ENCODE measurements at places on chromosomes 7 and 10.

- no peak for DNase-seq
Measured at GRCh38 chr7:21346297-21346696, 81.6 kb upstream of the SP4 start.

DNA sequence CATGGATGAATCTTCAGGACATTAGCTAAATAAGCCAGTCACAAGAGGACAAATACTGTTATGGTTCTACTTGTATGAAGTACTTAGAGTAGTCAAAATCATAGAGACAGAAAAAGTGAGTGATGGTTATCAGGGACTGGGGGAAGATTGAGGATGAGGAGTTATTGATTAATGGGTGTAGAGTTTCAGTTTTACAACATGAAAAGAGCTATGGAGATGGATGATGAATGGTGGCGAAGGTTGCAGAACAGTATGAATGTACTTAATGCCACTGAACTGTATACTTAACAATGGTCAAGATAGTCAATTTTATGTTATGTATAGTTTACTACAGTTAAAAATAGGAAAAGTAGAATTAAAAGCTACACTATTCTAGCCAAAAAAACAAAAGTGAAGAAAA is 7.8 kb downstream of the STK31 start:
- no peak for DNase-seq

DNA sequence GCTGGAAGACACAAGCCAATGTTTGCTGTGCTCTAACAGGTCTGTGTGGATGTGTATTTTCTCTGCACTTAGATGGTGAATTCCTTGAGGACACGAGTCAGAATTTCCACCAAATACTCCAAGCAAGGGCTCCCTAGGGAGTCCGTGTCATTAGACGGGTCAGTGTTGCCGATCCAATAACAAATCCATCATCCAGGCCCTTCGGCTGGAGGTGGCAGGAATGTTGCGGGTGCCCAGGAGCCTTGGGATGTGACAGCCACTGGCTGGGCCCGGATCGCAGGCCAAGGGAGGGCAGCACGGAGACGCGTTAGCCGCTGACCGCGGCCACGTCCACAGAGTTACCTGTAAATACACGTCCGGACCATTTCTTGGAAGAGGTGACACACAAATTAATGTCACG is 186.8 kb downstream of the WDR37 start:
- DNase-seq, result no peak

GRCh38 chr10:59283456-59284091 is 78.8 kb downstream of the FAM13C start:
- DNase-seq, result peak; percentile 51

- no peak for DNase-seq
Measured at GRCh38 chr10:52578871-52579405, 193.6 kb downstream of the MBL2 start.

DNA sequence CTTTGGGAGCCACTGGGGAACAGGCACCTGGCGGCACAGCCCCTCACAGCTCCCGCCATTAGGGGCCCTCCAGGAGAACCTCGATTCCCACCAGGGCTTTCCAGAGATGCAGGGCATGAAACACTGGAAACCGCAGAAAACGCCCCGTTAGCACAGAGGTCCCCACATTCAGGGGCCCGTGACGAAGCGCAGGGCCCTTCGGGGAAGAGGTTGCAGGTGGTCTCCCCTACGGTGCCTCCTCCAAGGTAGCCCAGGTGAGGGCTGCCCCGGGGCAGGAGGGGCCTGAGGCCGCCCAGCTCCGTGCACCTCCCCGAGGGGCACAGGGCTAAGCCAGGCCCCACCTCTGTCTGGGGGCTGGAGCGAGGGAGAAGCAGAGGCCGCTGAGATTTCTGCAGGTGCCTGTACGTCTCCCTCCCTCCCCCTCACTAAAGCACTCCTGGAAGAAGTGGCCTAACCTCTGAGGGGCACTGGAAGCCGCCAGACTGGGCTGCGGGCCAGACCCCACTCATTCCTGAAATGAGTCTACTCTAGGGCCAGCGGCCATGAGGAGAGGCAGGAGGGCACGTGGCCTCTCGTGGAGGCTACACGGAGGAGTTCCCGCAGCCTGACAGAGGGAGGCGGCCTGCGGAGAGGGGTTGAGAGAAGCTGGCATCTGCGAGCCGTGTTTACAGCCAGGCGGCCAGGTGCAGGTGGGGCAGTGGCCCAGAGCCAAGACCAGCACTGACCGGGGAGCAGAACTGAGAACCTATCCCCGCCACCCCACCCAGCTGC is 6.9 kb downstream of the PDGFA start:
- no peak for DNase-seq

GRCh38 chr10:44963772-44964633 is 4.4 kb downstream of the RASSF4 start:
- peak; percentile 88 for DNase-seq

DNA sequence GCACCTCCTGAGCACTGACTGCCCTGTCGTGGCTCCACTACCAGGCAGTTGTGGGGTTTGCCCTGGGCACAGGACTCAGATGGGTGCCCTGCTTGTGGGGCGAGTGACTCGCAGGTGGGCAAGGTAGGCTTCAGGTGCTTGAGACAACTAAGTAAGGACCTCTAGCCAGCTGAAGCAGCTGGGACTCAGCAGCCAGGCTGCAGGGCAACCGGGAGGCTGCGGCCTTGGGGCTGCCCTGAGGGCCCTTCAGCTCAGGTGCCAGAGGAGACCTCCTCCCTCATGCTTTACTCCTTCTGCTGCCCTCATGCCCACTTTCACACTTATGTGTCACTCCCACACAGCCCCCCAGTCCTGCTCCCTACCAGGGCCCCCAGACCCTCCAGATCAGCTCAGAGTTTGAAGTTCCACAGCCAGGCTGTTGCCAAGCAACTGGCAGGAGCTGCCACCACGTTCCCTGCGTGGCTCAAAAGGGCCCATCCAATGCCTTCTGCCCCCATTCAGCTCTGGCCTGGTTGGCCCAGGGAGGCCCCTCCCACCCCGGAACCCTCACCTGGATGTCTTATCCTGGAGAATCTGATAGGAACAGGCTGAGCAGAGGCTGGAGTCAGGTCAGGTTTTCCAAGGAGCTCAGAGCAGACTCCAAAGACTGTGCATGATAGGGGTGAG is 10.0 kb downstream of the TLX1 start:
- DNase-seq, result no peak

- no peak for DNase-seq
Measured at GRCh38 chr10:97687785-97688781, 1.0 kb upstream of the AVPI1 start.

DNA sequence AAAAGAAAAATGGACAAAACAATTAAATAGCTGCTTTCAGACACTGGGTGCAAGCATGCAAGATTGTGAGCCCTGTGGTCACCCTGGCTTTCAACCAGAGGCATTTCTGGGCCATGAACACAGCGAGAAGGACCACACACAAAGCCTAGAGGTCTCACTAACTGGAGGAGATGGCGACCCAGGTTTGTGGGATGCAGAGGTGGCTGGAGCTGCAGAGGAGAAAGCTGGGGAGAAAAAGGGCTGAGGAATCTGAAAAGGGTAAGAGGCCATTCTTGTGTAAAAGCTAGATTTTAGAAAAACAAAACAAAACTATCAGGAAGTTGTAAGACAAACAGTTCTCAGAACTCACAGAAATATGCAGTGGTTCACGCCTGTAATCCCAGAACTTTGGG is 30.1 kb upstream of the PTPRN2 start:
- DNase-seq, result no peak

- DNase-seq, result no peak
Measured at GRCh38 chr10:48465860-48466521, 138.9 kb downstream of the ARHGAP22 start.

- no peak for DNase-seq
Measured at GRCh38 chr10:75106242-75106641, 5.2 kb upstream of the SAMD8 start.

DNA sequence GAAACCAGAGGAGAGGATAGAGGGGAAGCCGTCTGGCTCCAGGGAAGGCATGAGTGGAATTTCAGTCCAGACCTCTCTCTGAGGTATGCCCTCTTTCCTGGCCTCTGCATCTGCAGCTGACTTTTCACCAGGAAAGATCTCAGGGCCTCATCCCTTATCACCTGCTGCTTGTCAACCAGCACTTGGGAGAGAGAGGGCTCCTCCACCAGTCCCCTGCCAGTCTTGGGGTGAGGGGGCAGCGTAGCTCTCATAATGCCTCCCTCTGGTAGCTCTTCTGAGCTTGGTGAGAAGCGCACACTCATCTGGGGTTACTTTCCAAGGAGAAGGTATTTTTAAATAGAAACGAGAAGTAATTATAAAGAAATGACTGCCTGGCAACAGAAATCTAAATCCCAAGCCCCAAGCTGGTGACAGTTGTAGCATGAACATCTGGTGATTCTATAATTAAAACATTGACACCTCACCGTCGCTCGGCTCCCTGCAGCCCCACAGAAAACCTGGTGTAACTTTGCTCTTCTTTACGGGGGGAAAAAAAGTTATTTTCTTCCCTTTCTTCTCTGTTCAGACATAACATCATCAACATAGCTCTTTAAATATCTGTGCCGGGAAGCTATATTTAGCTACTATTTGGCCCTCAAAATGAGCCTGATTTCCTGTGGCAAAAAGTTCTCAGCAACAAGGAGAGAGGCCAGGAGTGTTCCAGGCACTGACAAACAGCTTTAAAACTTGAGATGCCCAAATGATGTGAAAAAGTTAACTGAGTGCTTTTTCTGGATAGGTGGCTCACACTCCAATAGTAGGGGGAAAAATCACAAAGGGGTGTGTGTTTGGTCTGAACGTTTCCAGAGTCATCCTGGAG is 26.9 kb downstream of the HIP1 start:
- peak; percentile 65 for DNase-seq

DNA sequence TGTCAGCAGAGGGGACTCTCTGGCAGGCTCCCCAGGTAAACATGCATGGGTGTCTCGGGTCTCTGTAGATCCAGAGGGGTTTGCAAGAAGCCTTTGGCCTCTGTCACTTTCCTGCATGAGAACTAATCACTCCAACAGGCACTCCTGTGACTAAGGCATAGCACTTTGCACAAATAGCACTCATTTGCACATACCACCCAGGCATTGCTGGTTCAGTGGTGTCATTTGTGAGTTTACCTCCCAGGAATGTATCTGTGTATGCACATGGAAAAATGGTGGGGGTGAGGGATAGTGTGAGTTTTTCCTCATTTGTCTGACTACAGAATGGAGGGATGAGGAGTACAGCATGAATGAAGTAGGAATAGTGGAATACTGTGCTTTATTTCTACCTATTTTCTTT is 39.5 kb downstream of the CNNM1 start:
- DNase-seq, result no peak

DNA sequence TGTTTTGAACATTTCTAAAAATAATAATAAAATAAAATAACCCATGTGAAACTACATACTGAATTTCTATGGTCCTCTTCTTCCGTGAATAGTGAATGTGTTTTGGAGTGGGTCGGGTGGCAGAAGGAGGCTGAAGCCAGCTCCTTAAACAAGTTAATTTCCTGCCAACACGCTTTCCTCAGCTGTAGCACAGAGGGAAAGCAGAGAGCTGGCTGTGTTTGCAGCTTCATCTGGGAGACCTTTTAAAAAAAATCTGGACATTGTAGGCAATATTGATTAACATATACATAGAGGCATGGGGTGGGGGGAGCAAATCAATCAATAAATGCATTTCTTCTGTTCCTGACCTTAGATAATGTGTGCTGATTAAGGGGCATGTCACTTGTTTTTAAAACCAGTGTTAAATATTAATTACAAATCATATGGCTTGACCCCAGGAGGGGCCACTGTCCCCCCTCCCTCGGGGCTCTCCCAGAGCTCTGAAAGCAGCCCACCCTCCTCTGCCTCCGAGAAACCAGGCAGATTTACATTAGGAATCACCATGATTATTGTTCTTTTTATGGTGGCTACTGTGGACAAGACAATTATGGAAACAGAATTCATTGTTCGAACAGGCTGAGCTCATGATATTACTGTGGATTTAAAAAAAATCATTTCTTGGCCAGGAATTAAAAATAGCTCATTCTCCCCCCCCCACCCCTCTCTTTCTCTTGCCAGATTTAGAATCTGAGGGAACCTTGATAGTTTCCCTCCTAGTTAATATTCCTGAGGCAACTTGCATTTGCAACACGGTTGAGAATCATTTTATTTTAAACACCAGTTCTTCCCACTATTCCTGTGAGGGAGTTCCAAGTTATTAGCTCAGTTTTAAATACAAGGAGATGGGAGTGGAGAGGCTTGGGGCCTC is 100.5 kb upstream of the CARD11 start:
- DNase-seq, result no peak

- no peak for DNase-seq
Measured at GRCh38 chr7:2046581-2047565, 185.9 kb downstream of the MAD1L1 start.

- DNase-seq, result no peak
Measured at GRCh38 chr10:50503661-50504320, 120.0 kb downstream of the SGMS1 start.

DNA sequence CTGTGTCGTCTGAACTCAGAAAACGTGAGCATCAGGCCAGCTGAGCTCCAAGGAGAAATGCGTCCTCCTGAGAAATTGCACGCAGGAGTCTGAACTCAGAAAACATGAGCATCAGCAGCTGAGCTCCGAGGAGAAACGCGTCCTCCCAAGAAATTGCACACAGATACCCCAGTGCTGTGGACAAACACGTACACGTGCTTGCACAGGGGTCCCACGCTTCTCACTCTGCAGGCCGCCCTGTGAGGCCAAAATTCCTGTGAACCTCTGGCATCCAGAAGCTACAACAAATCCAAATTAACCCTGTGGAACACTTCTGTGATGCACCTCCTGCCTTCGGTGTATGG is 133.8 kb downstream of the WDR37 start:
- DNase-seq, result no peak

DNA sequence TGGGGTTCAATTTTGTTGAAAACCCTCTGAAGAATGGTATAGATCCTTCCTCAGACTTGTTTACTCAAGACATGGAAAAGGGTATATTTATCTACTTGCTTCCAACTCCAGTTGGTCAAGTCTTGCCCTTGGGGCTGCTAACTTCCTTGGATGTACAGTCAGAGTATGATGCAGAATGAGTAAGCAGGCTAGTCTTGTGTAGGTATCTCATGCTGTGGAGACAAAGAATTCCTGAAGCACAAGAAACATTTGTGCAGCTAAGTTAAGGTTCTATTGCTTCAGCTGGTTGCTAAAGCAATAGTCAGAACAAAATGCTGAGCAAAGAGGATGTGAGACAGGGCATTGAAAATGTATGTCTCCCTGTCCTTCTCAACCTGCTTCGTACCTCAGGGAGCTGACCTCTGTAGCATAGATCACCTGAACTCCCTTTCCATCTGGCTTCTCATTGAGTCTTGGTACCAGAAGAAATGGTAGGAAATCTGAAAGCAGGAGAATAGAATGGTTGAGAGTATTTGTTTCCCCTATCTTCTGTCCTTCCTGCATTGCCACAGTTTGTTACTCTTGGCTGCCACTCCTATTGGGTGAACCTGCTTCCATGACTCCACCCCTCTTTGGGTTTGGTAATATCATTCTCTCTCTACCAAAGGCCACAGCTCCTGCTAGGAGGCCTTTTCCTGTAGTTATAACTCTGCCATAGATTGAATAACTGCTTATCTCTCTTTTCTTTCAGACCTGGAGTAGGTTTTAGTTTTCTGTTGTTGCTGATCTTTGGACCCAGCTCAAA is 346.0 kb downstream of the PHF14 start:
- DNase-seq, result no peak

DNA sequence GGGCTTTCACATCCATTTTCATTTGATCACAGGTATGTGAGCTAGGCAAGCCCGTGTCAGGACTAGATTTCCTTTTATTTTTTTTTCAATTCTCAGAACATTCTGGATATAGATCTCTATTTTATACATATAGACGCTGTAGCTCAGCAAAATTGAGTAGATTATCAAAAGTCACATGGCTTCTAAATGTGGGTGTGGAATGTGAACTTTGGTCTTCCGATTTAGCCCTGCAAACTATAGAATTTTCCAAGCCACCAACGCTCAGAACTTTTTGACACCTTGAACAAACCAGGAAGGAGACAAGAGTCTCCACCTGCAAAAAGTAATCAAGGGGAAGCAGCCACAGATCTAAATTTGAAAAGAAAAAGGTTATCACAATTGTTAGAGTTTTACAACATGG is 15.9 kb upstream of the FFAR4 start:
- DNase-seq, result no peak
